IPS DF 6.9 (cell line): ENCODE measurements at places on chromosomes 1 and 21.

GRCh38 chr1:188261849-188262248 lies 1433.1 kb downstream of the PLA2G4A start:
- DNase-seq = no peak

- DNase-seq = no peak
These were observed 76.2 kb upstream of the PGBD5 start for GRCh38 chr1:230502306-230502705.

DNA sequence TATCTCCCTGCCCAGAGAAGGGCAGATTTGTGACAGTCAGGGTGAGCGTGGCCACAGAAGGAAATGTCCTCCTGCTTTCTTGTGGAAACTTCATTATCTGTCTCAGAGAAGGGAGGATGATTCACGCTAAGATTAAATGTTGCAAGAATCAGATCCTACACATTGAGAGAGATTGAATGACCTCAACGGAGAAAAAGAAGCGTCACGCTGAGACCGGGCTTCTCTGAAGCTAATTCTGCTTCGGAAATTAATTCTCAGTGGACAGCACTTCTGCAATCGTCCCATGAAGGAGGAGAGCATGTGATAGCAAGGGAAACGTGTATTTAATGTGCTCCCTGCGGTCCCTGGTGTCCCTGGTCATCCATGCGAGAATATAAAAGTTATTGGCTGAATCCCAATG lies 19.8 kb upstream of the C1orf21 start:
- no peak for DNase-seq

- no peak for DNase-seq
These were observed 5.1 kb upstream of the FYB2 start for GRCh38 chr1:56824271-56824670.

DNA sequence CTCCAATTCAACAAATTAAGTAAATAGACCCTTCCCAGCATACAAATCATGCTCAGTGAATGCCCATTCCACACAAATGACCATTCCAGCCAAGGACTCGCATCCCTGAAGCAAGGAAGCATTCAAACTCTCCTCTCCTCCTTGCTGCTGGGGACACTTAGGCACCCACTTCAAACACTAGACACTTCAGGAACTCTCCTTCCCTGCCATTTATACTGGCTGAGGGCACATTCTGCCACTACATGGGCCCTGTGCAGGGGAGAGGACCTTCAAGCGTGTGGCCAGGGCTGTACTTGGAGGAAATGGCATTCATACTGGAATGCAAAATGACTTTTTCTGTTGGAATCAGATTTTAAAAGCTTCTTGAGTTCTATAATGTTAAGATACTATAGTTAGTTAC lies 22.3 kb downstream of the GJA5 start:
- no peak for DNase-seq

- no peak for DNase-seq
These were observed 57.1 kb upstream of the DR1 start for GRCh38 chr1:93288558-93288957.

DNA sequence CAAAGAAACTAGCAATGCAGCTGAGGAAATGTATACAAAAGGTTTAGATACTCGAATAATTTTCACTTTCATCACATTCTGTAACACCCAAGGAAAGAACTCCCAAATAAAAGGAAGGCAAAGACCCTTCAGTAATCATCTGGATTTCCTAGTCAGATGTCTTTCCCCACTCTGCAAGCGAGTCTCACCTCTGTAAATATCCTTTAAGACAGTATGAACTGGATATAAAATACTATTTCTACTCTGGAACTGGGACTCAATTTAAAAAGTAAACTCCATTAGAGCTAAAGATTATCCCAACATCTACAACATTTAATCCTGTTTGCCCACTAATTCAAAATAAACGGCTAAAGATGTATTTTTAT lies 27.0 kb downstream of the C2CD2 start:
- DNase-seq = no peak

DNA sequence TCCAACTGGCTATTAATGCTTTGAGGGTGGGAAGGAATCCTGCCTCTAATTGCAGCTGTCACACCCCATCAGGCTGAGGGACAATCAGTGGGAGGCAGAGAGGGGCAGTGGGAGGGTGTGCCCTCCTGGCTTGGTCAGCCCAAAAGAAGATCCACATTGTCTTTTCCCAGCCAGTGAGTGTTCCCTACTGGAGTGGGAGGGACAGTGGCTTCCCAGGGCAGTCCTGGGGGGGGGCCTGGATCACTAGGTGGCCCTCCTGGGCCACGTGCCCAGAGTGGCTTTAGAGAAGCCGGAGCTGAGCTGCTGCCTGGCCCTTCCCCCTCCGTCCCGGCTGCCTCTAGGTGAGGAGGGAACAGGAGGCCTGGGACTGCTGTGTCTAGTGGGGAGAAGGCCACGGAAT lies 14.0 kb downstream of the INKA2 start:
- DNase-seq = no peak

DNA sequence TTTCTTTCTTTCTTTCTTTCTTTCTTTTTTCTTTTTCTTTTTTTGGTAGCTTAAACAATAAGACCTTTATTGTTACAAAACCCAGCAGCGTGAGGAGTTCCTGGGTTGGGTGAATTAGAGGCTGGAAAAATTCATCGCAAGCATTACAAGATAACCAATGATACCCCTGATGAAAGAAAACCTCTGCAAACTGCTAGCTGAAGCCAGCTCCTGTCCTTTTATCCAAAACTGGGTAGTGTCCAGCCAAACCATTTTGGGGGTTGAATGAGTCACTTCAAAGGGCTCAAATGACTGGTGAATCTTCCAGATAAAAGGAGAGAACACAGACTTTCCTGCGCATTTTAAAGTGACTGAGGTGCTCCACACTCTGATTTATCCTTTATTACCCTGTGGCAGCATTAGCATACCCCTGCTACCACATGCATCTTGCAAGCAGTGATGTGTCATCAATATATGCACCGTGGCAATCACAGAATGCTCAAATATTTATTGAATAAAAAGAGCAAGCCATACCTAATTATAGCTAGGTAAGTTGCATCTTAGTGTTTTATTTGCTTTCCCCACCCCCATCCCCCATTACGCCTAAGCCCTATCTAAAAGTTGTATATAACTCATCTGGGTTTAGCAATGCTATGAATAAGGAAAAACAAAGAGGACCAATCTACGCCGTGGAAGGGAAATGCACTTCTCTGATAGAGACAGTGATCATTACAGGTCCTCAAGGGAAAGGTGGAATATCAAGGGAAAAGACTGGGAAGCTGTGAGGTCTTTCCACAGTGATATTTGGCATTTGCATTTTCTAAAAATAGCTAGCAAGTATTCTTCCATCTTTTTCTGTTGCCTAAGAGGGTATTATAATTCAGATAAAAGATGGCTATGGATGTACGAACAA lies 32.4 kb upstream of the CEP350 start:
- no peak for DNase-seq

DNA sequence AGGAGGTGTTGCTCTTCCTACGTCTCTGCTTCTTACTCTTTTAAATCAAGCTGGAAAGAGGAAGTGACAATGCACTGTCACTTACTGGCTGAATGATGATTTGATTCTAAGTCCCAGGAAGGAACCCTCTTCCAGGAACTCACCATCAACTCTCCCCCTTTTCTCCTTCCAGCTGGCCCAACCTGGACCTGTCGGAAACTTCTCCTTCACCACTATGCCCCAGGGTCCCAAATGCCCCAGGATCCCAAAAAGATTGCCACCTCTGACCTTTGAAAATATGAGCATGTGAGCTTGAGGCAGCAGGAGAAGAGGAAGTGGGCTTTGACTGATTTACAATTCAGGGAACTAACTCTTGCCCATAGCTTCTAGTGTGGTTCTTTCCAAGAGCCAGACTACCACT lies 5.3 kb upstream of the ADAMTS5 start:
- no peak for DNase-seq

GRCh38 chr1:200899015-200899386 lies 4.3 kb downstream of the INAVA start:
- no peak for DNase-seq

DNA sequence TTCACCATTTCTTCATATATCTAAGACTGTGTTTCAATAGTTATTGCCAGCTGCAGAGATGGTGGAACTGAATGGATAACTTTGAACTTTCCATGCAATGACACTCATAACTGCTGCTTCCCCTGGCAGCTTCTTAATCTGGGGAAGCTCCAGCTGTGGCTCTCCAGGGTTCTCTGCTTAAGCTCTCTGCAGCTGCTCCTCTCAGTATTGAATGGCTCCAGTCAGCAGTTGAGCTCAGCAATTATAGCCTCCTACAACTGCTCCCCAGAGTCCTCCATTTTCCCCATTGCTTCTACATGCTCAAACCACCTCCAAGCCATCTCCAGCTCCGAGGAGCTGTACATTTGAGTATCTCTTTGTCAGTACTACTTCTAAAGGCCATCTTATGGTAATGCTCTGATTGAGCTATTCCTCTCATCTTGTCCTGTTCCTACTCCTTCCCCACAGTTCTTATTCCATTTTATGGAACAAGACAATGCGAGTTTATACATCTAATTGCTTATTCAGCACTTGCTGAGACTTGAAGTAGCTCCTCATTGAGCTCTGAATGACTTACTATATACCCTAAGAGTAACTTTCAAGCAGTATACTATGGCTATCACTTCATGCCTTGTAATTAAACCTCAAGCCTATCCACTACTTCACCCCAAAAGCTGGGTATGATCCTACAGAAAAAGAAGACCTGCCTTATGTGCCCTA lies 362.4 kb downstream of the NEGR1 start:
- no peak for DNase-seq

DNA sequence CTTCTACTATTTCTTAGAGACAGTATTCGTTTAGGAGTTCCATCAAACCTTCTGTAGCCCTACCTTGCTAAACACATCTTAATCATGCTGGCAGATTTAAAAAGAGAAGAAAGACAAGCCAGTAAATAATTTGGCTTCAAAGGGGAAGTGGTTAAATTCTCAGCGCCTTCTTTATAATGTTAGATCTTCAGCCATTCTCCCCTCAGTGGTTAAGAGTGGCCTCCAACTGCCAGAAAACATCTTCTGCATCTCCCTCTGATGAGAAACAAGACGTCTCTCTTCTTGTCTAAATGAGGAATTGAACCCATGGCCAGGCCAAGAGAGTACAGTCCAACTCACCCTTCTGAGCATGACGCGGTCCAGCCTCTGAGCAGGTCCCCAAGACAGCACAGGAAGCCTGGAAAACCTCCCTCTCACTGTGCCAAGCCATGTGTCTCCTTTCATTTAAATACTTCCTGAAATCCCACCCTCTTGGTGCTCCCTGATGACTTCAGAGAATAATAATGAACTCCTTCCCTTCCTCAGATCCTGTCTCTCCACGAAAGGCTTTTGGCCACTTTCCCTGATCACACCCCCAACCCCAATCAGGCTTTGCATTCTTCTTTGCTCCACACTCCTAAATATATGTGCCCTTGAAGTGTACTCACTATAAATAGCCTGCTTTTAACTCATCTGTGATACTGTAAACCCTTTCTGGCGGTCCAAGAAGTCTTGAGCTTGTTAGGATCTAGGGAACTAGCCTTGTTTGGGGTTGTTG lies 16.4 kb upstream of the LRRC52 start:
- no peak for DNase-seq

GRCh38 chr1:66695116-66695515 lies 57.1 kb upstream of the DYNLT5 start:
- no peak for DNase-seq

DNA sequence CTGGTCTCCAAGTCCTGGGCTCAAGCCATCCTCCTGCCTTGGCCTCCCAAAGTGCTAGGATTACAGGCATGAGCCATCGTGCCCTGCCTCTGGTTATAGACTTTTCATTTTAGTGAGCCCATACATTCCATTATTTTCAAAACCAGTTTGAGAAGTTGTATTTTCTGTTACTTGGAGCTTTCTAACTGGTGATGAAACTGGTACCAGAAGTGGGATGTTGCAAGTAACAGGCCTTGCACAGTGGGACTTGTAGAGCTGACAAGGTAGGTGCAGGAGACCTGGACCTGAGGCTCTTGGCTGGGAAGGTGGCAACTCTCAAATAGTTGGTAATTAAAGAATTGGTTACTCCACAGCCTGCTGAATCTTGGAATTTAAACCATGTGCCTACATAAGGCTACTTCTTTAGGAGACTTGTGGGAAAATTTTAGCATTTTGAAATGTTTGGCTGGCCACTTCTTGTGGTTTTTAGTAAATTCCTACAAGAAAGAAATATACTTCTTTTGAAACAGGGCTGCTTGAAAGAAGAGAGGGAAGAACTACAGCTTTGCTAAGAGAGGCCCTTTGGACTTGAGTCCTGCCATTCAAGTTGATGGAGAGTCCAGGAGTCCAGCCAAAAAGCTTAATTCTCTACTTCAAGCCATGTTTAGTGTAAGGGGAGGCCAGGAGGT lies 9.8 kb upstream of the ALPL start:
- DNase-seq = no peak

DNA sequence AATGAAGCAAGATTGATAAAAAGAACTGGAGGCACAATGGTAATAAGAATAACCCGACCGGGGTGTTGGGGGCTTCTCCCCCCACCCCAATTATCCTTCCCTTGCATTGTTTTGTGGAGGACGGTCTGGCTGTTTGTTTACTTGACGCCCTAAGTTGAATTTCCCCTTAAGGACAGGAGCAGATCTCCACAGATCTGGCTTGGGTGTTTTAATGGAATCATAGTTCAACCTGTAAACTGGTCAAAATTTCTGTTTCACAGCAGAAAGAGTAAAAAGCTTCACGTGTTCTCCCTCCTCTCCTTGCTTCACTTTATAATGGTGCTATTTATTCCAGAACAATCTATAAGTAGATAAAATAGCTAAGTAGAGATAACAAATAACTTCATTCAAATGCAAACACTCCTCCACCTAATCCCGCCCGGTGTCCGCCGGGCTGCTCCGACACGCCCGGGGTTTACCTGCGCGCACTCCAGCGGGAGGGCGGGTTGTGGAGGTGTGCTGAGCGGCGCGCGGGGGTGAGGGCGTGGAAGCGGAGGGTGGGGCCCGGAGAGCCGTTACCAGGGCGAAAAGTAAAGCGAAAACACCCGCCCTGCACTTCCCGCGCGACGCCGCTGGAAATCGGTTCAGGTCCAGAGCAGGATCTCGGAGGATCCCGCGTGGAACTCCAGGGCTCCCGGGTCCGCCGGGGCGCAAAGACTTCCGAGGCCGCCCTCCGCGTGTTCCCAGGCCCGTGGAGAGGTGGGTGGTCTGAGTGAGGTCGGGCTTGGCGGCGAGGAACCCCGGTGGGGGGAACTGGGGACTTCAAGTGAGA lies 2.0 kb upstream of the ATF3 start:
- DNase-seq = no peak

- DNase-seq = no peak
These were observed 13.9 kb upstream of the OLIG1 start for GRCh38 chr21:33055991-33056390.

DNA sequence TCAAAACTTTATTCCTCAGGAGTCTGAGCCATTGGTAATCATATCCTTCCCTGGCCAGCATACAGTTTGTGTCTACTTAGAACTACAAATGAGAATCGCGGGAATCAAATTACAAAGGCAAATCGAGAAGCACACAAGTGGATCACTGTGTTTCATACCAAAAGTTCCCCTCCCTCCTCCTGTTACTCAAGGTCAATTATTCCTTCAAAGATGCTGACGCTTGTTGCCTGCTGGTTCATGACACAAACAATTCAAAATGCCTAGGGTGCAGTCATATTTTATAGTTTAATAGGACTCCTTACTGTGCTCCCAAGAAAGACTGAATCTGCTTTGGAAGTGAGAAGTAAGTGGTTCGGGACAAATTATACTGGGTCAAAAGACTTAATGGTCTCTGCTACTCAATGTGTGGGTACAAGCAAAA lies 93.0 kb upstream of the PBX1 start:
- DNase-seq = no peak
